Suppressor macrophage treated with lipopolysaccharide for 1 hour (primary cell): ENCODE measurements at places on chromosomes 3 and 15.
A peak's percentile ranks its signal among the peaks of the same experiment; 100 is the strongest.

DNA sequence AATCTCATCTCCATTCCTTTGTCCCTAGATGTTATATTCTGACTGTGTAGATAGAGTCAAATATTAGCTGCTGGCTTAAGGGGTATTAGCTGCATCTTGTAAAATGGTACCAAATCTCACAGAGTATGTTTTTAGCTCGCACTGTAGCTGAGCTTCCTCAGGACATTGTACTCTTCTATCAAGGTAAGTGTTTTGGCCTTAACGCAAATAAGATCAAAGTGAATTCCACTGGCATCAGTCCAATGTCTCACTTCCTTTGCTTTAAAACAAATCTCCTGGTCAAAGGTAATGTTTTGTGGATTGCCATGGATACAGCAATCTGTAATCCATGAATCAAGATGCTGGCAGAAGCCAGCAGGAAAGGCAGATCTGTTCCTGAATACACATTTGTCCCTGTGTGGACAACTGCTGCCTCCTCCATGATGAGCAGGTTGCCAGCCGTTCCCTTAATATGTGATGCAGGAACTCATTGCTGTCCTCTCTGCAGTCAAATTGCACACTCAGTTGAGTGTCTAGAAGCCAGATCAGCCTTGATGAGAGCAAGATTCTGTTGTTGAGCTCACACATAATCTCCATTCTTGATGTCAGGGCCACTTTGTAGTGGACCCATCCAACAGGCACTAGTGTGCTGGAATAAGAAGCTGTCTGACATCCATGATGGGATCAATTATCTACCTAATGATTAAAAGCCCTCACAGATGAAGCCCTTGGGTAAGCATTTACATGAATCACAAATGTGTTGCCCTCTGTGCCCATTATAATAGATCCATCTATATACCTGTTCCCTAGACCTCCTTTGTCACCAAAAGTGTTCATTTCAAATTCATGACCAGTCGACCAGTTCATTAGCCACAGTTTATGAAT, 96.6 kb upstream of the AGTR1 start:
- no peak for DNase-seq

DNA sequence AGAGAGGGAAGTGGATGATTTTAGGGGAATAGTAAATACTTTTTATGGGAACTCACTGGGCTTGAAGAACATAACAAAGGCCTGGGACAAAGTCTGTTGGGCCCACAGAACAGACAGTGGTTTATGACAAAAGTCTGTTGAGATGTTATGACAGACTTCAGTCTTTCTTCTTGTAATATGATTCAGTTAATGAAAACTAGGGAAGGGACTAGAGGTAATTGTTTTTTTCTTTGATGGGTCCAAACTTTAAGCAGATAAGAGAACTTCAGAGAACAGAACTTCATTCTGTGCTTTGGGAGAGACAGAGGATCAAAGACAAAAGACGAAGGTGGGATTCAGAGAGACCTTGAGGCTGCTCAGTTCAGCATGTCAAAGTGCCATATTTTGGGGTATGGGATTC, 9.3 kb downstream of the CRYBG3 start:
- no peak for DNase-seq

DNA sequence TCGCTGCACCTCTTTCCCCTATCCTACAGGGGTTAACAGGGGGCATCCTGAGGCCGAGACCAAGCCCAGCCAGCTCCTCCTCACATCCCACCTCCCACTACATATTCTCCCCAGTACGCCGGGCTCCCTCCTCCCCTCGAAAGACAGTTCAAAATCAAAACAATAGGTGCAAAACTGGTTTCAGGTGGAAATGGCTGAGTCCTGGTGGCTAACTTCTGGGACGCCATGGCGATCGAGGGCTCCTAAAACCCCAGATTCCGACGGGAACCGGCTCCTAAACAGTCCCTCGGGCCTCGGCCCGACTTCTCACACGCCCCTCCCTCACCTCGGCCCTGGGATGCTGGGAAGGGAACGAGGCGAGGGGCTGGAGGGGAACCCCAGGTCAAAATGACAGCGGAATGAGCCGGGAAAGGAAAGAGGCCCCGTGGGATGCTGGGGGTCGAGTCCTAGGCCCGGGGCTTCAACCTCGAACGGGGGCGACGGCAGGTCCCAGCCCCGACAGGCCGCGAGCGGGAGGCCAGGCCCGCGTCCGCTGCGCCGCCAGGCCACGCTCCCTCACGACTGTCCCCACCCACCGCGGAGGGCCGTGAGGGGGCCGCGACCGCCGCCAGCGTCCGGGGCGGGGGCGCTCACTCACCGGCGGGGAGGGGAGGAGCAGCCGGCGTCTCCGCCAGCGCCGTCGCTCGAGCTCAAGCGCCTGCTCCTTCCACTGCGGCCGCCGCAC, 492 bp downstream of the TMCC1 start:
- DNase-seq, result peak; percentile 84

DNA sequence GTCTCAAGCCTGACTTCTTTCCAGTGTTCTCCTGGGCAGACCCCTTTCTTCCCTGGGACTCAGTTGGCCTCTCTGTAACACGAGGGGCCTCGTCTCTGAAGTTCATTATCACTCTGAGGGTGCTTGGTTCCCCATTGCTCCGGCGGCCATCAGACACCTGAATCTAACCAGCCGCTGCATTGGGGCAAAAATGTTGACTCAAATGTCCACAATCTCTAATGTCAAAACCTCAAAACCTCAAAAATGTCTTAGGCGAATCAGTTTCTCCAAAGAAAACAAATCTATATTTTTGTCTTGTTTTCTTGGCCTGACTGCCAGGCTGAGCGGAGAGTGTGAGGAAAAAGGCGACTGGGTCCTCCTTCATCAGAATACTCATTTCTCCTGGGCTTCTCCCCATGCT, 220.7 kb downstream of the VPS13C start:
- DNase-seq, result no peak

GRCh38 chr15:58862326-58862725, 71.2 kb downstream of the SLTM start:
- DNase-seq, result no peak

DNA sequence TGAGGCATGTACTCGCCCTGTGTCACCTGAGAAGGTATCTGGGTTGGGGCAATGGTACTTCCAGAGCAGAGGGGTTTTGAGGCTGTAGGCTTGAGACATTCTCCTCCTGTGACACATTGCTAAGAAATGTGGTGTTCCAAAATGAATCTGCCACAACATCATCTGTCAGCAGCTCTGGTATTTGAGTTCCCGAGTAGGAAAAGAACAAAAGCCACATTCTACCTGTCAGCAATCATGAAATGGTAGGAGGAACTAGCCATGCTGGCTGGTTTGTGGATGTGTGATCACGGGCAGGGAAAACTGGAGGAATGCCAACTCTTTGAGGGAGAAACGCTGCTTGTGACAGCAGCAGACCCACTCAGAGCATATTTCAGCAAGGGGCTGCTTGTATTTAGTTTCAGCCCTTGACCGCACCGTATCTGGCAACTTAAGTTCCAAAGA, 579.4 kb upstream of the TBL1XR1 start:
- no peak for DNase-seq
